Skeletal muscle cell (primary cell): ENCODE measurements at places on chromosomes 4 and X.
A peak's percentile ranks its signal among the peaks of the same experiment; 100 is the strongest.

DNA sequence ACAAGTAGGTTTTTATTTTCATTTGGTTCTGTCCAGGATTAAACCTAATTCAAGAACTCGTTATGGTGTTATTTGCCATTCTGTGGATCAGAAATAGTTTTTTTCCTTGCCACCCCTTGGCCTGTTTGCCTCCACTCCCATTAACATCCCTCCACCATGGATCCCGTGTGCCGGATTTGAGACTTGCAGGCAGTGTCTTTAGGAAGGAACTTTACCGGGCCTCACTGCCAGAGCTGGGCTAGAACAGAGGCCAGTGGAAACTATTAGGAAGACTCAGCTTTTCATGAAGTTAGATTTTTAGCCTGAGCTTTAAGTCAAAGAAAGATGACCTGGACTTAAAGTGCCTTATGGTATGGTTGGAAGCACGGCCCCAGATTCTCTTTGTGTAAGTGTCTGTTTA, 2.4 kb downstream of the KLHL2 start:
- no peak for DNase-seq

- no peak for DNase-seq
Observed at GRCh38 chr4:1578251-1578773, 105.8 kb downstream of the FAM53A start.

- DNase-seq, result no peak
Observed at GRCh38 chr4:10606483-10607155, 77.9 kb downstream of the CLNK start.

DNA sequence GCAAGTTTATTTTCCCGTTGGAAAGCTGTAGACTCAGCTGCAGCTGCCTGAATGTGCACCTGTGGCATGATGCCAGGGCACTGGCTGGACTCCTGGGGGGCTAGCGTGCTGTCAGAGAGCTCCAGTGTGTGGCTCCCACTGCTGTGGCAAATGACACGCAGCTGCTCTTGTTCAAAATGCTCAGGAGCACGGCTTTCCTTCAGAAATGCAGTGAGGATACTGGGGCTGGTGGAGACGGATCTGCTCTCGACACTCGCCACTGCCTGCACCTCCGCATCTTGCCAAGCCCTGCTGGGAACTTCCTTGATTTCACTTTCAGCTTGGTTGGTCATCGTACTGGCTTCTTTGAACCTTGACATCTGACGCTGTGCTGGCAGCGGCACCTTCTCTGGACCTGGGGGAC, 58.7 kb downstream of the GPRIN3 start:
- DNase-seq, result no peak

- no peak for DNase-seq
Observed at GRCh38 chr4:98203332-98204235, 57.6 kb upstream of the RAP1GDS1 start.

DNA sequence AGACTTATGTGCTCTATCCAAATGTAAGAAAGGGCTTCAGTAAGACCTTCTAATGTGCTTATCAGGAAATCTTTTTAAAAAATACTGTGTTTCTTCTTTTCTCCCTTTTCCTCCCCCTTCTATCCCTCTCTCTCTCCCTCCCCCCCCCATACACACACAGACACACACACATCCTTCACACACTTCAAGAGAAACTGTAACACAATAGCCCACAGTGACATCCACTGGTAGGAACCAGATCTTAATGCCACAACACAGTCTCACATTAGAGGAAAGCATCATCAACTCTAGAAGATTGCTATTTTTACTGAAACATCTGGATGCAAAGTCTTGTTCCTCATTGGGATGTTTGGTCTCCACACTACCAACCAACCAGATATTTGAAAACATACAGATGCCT, 4.6 kb downstream of the PCDH19 start:
- no peak for DNase-seq

- DNase-seq, result peak; percentile 62
Observed at GRCh38 chr4:72314869-72315268, 254.2 kb downstream of the ADAMTS3 start.

GRCh38 chrX:154542723-154543424, 3.8 kb downstream of the G6PD start:
- DNase-seq, result no peak
